ENCODE measurements at places on chromosomes 6 and 20. TPM values are rescaled to one million over a fixed set of nuclear protein-coding genes. Genes with fewer than 3 reads are reported as not detected.

- no peak overlapping the region for H3K27ac ChIP-seq
- no peak overlapping the region for H3K4me3 ChIP-seq
- no peaks in the 10 kb centered on the region for H3K36me3 ChIP-seq
- DNase-seq = no peak
These were observed 247.8 kb downstream of the CD83 start for GRCh38 chr6:14365393-14365792.

CLPSL1 gene
- total RNA-seq = not detected

- H3K4me1 ChIP-seq = peaks cover 43% of the 10 kb centered on the region
- peak overlapping the region; percentile 96 for H3K4me3 ChIP-seq
- DNase-seq = peak; percentile 83
These were observed 780 bp downstream of the ZCCHC3 start for GRCh38 chr20:297925-298775.

DNA sequence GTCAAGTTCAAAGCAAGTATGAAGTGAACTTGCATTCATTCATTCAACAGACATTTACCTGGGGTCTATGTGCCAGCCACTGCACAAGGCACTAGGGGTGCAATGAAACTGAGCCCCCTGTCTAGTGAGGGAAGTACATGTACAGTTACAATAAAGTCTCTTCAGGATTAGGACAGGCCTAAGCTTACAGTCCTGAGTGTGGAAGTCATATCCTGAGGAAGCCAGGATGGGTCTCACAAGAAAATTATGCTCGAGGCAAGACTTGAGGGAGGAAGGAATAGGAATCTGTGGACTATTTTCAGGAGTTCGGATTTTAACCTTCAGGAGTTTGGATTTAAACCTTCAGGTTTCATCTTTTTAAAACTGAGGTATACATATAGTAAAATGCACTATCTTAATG lies 19.4 kb downstream of the TTI1 start:
- peaks cover 64% of the 10 kb centered on the region for H3K36me3 ChIP-seq
- no peak overlapping the region for H3K27ac ChIP-seq
- no peak overlapping the region for H3K4me3 ChIP-seq

DNA sequence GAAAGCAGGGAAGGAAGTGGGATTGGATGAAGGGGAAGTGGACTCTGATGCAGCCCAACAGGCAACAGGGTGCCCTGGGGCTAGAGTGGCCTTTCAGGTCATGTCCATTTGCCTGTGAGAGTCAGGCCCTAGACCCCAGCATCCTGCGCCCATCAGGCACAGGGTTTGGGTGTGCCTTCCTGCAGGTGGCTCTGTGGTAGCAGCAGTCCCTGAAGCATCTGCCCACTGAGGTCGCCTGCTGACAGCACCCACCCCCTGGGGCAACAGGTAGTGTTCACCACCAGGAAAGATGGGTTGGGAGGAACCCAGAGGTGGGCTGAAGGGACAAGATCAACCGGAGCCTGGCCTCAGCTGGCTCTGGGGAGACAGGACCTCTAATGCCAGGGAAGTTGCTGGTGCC lies 3.6 kb downstream of the PACSIN1 start:
- H3K27me3 ChIP-seq = peaks cover 20% of the 10 kb centered on the region
- DNase-seq = no peak
- H3K27ac ChIP-seq = no peak overlapping the region
- H3K4me1 ChIP-seq = peaks cover 2% of the 10 kb centered on the region
- no peaks in the 10 kb centered on the region for H3K36me3 ChIP-seq

MAFB gene
- total RNA-seq = 1.2 TPM

- no peaks in the 10 kb centered on the region for H3K27me3 ChIP-seq
- peaks cover 27% of the 10 kb centered on the region for H3K36me3 ChIP-seq
- no peak overlapping the region for H3K4me3 ChIP-seq
These were observed 76.5 kb downstream of the SYNJ2 start for GRCh38 chr6:158058171-158058651.

OPN5 gene
- total RNA-seq = not detected

- no peaks in the 10 kb centered on the region for H3K36me3 ChIP-seq
- DNase-seq = no peak
- H3K27ac ChIP-seq = no peak overlapping the region
- H3K4me3 ChIP-seq = no peak overlapping the region
These were observed 238.6 kb upstream of the PLN start for GRCh38 chr6:118309337-118310093.

DNA sequence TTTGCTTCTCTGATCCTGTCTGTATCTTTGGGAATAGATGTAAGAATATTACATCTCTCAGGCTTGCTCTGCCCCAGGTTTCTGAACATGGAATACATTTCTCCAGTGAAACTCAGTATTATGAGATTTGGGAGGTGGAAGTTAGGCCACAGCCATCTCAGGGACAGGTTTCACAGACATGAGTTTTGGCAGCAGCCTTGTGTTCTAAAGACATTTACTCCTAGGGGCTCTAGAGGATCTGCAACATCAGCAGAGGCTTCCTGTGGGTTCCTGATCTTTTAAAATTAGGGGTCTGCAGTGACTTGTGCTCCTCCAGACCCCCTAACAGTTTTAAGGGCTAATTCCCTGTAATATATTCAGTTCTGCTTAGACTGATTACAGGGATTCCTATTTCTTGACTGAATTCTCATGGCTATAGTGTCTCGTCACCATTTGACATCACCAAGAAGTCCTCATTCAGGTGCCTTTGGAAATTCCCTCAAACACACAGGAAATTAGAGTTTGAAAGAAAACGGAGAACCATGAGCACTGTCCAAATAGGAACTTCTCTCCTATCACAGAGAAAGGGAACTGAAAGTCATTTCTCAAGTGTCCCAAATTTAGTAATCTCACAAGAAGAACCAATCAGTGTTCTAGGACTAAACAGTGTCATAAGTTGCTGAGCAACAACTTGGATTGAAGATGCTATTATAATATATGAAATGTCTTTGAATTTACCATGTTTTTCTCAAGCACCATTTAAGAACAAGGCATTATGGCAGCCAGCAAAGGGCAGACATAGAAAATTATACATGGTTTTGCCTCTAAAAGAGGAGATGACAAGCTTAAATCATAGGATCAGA lies 2.5 kb upstream of the HLA-DRA start:
- no peaks in the 10 kb centered on the region for H3K36me3 ChIP-seq
- H3K4me3 ChIP-seq = no peak overlapping the region
- H3K4me1 ChIP-seq = peaks cover 15% of the 10 kb centered on the region
- H3K27ac ChIP-seq = no peak overlapping the region

- no peak overlapping the region for H3K27ac ChIP-seq
- DNase-seq = peak; percentile 65
- H3K36me3 ChIP-seq = no peaks in the 10 kb centered on the region
- no peak overlapping the region for H3K4me3 ChIP-seq
- peaks cover 4% of the 10 kb centered on the region for H3K27me3 ChIP-seq
- H3K4me1 ChIP-seq = no peaks in the 10 kb centered on the region
These were observed 20.3 kb upstream of the LRRN4 start for GRCh38 chr20:6074145-6074561.

GRCh38 chr6:32972353-32973143 lies 4.2 kb downstream of the BRD2 start:
- peak; percentile 87 for DNase-seq
- H3K27ac ChIP-seq = peak overlapping the region; percentile 100
- peaks cover 82% of the 10 kb centered on the region for H3K36me3 ChIP-seq
- H3K27me3 ChIP-seq = no peaks in the 10 kb centered on the region

GRCh38 chr6:42834056-42834455 lies 45.4 kb upstream of the RPL7L1 start:
- no peak for DNase-seq
- H3K27ac ChIP-seq = no peak overlapping the region
- H3K4me1 ChIP-seq = no peaks in the 10 kb centered on the region
- no peak overlapping the region for H3K4me3 ChIP-seq
- H3K27me3 ChIP-seq = no peaks in the 10 kb centered on the region

DNA sequence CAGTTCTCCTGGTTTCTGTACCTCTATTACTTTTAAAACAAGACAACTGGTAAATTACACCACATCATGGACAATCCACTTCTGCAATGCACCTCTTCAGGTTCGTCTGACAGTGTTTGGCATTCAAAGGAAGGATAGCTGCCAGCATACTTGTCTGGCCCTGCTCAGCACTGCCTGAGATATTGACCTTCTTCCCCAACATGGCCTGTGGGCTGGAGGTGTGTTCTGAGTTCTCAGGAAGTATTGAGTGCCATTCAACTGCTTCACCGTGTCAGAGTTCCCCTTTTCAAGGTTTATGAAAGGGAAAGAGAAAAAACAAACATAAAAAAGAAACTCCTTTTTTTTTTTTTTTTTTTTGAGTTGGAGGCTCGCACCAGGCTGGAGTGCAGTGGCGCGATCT lies 267.9 kb upstream of the SASH1 start:
- H3K27me3 ChIP-seq = no peaks in the 10 kb centered on the region
- H3K4me3 ChIP-seq = no peak overlapping the region
- H3K27ac ChIP-seq = no peak overlapping the region
- H3K4me1 ChIP-seq = no peaks in the 10 kb centered on the region
- DNase-seq = peak; percentile 32
- no peaks in the 10 kb centered on the region for H3K36me3 ChIP-seq

DNA sequence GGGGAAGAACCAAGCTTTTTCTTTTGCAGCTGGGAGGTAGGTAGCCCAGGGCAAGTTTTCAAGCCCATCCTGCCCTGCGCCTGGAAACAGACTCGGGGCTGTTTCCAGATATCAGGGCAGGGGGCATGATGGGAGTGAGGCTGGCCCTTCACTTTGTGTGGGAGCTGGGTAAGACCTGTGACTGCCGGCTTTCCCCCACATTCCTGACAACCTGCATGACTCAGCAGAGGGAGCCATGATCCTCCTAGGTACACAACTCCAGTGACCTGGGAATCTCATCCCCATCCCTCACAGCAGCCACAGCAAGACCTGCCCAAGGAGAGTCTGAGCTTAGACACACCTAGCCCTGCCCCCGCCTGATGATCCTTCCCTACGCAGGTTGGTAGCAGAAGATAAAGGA lies 280.8 kb downstream of the SOX4 start:
- H3K4me3 ChIP-seq = no peak overlapping the region
- peaks cover 32% of the 10 kb centered on the region for H3K4me1 ChIP-seq
- H3K36me3 ChIP-seq = peaks cover 24% of the 10 kb centered on the region
- no peaks in the 10 kb centered on the region for H3K27me3 ChIP-seq
- no peak for DNase-seq

DNA sequence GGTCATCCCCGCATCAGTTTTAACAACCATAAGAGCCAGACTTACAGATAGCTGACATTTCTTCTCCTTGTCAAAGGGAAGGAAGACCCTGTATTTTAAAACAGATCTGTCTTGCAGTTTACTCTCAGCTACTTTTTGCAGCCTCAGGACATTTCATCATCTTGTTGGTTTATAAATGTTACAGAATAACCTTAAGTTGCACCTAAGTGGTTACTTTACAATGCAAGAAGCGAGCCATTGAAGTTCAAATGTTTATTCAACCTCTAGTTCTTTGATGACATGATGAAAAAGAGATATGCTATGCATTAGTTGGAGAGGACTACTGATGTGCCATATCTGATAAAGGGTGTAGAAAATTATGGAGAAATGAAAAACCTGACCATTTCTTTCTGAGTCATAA lies 187.9 kb upstream of the COL21A1 start:
- H3K27ac ChIP-seq = no peak overlapping the region
- no peak overlapping the region for H3K4me3 ChIP-seq
- H3K36me3 ChIP-seq = no peaks in the 10 kb centered on the region
- no peaks in the 10 kb centered on the region for H3K27me3 ChIP-seq
- H3K4me1 ChIP-seq = no peaks in the 10 kb centered on the region

DNA sequence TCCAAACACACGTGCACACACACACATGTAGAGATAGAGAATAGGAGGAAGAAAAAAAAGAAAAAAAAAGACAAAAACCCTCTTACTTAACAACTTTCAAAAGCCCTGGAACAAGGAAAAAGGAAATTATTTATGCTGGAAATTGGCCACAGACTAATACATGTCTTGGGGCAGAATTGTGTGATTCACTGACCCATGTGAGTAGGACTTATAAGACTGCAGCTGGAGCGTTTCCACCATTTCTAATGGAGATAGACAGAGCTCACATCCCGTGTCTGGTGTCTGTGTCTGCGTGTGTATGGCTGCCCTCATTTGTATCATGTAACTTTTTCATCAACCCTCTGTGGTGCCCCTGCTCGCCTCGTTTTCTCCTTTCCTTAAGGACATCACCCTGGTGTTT lies 99.8 kb upstream of the PDE10A start:
- no peak overlapping the region for H3K27ac ChIP-seq
- peak; percentile 17 for DNase-seq
- H3K27me3 ChIP-seq = no peaks in the 10 kb centered on the region
- no peaks in the 10 kb centered on the region for H3K4me1 ChIP-seq

C2 gene
- 0.30 TPM for total RNA-seq
